HL-60 (cell line): ENCODE measurements at places on chromosomes 5 and 9.

DNA sequence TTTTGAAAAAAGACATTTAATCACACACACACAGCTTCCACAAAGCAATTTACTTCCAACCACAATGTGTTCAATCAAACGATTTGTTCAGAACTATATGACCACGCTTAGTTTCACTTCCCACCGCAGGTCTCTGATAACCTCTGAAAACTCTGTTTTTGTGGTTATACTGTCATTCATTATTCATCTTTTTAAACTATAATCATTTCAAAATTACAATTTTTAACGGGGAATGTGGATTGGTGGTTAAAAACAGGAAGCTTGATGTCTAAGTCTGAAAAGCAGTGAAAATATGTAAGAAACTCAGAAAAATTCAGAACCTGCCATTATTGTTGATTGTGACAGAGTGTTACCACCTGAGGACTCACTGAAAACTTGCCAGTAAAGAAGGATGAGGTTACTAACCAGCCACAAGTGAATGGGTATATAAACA, 12.7 kb upstream of the TMEM174 start:
- peak; percentile 17 for DNase-seq

GRCh38 chr9:128555180-128555721, 2.9 kb downstream of the SPTAN1 start:
- no peak for DNase-seq

- no peak for DNase-seq
These were observed 30.4 kb downstream of the NR3C1 start for GRCh38 chr5:143373076-143373475.

DNA sequence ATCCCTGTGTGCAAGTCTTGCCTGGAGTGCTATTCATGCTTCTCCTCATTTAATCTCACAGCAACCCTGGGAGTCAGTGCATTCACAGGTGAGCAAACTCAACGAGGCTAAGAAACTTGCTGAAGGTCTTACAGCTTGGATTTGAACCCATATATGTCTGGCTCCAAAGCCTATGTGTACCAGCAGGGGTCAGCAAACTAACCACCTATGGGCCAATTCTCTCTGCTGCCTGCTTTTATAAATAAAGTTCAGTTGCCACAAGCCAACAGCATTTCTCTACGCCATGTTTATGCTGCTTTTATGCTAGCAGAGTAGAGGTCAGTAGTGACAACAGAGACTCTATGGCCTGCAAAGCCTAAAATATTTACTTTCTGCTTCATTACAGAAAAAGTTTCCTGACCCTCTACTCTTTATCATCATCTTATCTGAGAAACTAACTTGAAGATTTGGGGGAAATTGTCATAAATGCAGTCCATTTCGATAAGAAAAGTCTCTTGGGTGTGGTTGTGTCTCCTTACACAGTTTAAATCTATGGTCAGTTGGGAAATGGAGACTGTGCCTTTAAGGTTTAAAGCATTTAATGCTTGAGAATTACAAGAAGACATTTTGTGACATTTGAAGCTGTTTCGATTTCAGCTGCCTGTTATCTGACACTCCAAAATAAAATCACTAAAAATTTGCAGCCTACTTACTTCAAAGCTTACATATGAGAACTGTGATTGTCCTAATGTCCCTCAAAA, 137.7 kb downstream of the PRELID2 start:
- DNase-seq: no peak

- DNase-seq: no peak
These were observed 4.0 kb upstream of the FCHO2 start for GRCh38 chr5:72951671-72952468.

GRCh38 chr5:1498623-1499416, 24.9 kb downstream of the LPCAT1 start:
- no peak for DNase-seq

DNA sequence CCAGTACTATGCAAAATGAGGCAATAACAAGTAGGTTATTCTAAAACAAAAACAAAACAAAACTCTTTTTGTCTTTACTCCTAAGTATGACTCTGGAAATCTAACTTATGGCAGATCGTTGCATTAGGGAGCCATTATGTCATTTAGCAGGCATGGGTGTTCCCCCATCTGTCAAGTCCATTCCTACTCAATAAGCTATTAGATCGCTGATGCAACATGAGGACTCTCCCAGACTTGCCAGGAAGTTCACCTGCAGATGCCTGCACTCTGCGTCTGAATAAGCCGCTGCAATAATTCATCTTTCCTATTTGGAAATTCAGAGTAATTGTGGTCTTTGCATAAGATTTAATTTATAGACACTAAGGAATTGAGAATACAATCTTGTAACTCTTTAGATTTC, 585.0 kb downstream of the KIF4B start:
- DNase-seq: no peak

DNA sequence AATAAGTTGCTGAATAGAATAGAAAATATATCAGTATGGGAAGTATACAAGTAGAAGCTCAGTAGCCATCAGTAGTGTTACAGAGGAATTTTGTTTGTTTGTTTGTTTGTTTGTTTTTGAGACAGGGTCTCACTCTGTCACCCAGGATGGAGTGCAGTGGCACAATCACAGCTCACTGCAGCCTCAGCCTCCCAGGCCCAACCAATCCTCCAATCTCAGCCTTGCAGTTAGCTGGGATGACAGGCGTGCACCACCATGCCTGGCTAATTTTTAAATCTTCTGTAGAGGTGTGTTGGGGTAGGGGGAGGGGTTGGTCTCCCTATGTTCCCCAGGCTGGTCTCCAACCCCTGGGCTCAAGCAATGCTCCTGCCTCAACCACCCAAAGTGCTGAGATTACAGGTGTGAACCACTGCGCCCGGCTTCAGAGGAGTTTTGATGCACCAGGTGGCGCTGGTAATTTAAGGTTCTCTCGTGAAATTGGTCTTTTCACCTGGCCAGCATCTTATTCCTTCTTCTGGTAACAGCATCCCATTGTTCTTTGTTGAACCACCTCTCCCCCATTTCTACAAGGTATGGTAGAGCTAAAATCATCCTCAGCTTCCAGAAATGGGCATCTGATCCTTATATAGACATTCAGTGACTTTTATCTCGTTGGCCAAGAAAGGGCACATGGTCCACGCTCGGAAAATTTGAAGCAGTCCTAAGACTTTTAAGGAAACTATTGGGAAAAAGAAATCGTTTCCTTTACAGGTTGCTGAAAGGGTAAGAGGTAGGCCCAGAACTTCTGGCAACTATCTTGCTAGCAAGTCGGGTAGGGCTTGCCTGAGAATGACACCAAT, 157.1 kb downstream of the ARRDC3 start:
- DNase-seq: no peak
